Urothelium cell line (cell line): ENCODE measurements at places on chromosomes 6 and 20.

DNA sequence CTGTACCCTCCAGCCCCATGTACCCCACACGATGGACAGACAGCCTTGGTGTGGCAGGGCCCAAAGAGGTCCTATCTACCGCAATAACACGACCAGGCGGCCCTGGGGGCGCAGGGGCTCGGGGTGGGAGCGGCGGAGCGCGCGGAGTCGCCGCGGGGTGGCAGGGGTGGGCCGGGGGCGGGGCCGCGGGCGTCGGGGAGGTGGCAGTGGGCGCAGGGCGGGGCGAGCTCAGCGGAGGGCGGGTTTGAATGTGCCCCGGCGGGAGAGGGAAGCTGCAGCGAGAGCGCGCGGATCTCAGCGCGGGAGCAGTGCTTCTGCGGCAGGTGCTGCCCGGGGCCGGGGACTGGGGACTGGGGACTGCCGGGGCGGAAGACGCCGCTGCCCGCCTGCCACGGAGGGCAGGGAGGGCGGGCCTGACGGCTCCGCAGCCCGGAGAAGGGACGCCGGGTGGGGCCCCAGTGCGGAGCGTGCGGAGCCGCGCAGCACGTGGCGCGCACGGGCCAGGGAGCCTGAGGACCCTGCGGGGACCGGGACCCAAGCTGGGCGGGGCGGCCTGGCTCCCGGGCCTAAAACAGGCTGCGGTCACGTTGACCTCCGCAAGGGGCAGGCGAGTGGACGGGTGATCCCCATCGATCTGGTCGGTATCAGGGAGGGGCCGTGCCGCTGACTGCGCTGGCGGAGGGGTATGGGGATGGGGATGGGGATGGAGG lies at the start of gene SLC29A1:
SLC29A1 (plus strand) TSS at position 277 of the 710 bp plus-strand sequence. CDS start 3,719 bp downstream, outside the sequence.
- peak; percentile 95 for DNase-seq

DNA sequence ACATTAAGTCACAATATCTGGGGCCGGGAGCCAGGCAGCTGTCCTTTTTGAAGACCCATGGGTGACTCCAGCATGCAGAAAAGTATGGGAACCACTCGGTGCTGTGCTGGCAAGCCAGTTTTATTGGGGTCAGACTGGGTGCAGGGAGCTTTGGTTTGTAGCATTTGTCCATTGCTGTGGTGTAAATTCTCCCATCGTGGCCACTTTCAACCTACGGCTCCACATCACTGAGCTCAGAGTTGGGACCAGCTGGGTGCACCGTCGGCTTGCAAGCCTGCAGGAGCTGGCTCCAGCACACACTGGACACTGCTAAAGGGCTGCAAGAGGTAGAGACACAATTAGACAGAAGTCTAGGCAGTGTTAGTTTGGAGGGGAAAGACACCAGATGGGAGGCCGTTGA lies 66.9 kb downstream of the SYNJ2 start:
- DNase-seq: no peak

GRCh38 chr6:44217332-44218143 lies 812 bp downstream of the MYMX start:
- DNase-seq: no peak

DNA sequence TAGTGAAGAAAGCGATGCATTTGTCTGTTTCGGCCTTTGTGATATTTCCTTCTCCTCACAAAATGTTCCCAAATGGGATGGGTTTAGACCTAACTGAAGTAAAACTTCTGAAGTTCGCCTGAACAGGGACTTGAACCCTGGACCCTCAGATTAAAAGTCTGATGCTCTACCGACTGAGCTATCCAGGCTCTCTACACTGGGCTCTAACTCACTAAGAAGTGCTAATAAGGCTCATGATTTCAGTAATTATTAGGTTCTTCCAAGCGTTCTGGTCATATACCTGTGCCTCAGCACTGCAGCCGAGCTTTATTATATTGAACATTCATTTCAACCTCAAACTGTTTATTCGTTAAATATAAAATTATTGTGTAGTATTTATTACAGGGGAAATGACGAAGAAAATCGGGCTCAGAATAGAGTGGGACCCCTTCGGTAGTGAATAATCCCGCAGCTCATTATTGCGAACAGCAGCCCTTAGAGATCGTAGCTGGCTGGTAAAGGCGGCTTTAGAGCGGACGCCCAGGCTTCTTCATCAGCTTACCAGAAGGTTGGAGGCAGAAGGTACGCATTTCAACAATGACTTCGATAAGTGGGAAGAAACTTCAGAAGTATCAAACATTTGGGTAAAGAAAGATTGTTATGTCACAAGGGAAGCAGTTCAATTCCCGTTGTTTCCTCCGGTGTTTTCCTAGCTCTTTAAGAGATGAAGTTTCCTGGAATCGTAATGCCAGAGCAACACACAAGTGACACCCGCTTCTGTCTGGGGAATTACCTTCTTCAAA lies 119.0 kb upstream of the ZNF184 start:
- no peak for DNase-seq

- DNase-seq: no peak
These were observed 112.0 kb upstream of the CDYL start for GRCh38 chr6:4664117-4664626.

- peak; percentile 33 for DNase-seq
These were observed 10.1 kb upstream of the HDAC2 start for GRCh38 chr6:113980937-113981554.

GRCh38 chr6:42459888-42460287 lies 8.2 kb upstream of the TRERF1 start:
- no peak for DNase-seq

GRCh38 chr6:125142618-125143017 lies 11.0 kb upstream of the TPD52L1 start:
- DNase-seq: no peak

DNA sequence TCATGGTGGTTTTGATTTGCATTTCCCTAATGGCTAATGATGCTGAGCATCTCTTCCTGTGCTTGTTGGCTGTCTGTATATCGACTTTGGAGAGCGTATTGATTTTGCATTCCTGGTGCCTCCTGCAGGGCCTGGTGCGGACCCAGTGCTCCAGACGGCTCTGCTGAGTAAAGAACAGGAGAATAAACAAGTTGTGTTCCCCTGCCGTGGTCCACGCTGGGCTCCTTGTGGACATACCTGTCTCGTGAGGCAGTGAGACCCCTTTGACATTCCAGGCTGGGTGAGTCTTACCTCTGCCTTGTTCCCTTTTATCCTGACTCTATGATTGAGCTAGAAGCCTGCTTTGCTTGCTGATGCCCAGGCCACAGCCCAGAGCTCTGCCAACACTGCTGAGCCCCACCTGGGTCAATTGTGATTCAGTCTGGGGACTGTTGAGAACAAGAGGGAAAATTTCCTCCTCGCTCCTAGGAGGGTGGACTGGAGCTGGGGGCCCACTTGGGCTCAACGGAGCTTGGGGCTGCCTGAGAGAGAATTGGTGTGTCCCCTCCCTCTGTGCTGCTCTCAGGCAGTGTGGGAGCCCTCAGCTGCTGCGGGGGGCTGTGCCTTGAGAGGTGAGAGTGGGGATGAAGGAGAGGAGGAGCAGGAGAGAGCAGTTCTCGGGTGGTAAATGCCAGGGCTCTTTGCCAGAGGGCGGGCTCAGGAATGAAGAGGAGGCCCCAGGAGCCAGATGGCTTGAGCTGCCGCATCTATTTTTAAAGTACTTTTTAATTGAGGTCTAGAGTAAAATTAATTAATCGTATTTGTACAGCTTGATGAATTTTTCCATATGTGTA lies 43.7 kb upstream of the PMEPA1 start:
- no peak for DNase-seq

DNA sequence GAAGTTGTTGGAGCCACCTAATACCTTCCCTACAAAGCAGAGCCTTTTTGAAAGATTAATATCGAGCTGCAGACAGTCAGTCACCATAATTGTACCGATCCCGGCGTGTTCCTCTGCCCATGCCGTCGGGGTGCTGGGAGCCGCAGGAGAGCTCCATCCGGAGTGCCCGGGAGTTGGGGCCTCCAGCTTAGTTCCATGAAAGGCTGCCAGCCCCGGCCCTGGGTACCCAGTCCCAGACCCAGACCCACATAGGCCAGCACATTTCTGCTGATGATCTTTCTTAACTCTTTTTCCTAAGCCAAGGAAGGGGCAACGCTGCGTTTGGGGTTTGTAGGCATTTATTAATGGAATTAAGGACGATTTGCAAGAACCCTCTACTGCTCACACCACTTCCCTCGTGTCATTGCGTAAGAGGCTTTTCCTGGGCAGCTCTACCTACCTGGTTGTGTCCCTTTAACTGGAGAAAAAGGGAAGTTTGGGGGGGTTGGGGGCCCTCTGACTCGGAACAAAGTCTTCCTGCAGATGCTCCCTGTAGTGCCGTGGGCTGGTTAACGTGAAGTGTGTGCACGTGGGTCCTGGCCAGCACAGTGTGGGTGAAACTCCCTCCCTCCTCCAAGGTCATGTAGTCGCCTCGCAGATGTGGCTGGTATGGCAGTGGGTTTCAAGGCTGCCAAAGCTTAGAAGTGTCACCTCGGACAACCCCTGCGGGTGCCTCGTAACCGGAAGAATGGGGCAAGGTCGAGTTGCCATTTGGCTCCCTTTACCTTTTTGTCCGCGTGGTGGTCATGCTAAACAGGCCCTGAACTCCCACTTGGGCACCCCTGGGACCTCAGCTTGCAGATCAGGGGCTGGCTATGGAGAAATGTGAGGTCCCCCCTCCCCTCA lies 54.3 kb upstream of the APCDD1L start:
- DNase-seq: no peak

GRCh38 chr6:30542404-30542725 lies 13.9 kb downstream of the GNL1 start:
- no peak for DNase-seq

DNA sequence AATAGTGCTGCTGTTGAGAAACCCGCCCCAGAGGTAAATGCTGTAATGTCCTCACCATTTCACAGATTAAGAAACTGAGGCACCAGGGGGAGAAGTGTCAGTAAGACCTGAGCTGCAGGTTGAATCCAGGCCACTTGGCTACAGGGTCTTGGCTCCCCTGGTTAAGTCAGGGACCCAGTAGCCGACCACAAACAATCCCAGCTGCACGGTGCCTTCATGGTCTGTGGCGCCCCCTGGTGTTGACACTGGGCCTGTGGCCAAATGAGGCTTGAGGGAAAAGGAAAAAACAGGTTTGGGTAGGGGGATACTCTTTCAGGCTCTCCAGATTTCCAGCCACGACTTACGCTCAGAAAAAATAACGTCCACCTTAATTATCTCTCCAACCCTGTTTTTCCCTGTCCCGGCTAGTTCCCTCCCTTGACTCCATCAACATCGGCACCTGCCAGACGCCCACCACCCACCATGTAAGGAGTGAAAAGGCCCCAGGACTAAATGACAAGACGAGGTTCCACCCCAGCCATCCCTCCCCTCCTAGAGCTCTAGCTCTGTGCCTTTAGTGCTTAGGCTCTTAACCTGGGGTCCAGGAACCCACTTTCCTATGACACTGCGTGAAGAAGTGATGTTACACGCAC lies 47.7 kb upstream of the POLR1H start:
- DNase-seq: peak; percentile 26

DNA sequence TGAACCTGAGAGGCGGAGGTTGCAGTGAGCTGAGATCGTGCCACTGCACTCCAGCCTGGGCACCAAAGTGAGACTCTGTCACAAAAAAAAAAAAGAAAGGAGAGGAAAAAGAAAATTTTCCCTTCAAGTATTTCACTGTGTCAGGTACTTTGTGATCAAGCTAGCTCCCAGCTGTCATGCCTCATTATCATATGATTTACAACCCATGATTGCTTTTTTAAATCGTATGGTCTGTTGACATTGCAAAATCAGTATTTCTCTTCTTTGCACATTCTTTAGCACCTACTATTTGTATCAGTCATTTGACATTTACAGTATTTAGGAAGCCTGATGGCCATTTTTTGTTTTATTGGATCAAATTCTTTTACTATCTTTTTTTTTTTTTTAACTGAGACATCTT lies 22.4 kb downstream of the SASH1 start:
- DNase-seq: no peak

GRCh38 chr6:93218096-93218495 lies 201.3 kb downstream of the EPHA7 start:
- DNase-seq: no peak

DNA sequence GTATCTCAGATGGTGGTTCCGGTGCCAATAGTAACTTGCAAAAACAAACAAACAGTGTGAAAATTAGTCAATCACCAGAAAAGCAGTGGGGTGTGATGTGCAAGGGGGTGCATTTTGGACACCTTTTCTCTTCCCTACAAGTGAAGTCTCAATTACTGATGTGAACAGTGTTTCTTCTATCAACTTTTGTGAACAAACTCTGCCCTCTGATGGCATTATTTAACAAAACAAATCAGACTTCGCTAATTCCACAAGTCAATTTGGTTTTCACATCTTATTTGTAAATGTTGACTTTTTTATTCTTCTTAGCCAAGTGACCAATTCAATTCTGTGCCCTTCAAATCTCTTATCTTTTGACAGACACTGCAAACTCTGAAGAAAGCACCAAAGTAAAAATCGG lies 212.2 kb downstream of the UST start:
- DNase-seq: no peak

DNA sequence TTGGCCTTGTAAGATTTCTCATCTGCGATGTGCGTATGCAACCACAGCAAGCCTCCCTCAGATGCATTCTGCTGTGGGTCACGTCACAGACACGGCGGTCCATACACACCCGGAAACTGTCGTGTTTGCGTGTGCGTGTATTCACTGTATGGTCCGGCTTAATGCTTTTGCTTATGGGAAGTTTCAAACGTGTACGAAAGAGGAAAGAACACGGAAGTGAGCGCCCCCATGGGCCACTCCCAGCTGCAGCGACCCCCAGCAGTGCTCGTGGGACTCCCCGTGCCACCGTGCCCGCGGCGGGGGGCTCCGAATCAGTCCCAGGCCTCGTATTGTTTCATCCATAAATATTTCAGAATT lies 10.2 kb downstream of the DLL1 start:
- DNase-seq: no peak

DNA sequence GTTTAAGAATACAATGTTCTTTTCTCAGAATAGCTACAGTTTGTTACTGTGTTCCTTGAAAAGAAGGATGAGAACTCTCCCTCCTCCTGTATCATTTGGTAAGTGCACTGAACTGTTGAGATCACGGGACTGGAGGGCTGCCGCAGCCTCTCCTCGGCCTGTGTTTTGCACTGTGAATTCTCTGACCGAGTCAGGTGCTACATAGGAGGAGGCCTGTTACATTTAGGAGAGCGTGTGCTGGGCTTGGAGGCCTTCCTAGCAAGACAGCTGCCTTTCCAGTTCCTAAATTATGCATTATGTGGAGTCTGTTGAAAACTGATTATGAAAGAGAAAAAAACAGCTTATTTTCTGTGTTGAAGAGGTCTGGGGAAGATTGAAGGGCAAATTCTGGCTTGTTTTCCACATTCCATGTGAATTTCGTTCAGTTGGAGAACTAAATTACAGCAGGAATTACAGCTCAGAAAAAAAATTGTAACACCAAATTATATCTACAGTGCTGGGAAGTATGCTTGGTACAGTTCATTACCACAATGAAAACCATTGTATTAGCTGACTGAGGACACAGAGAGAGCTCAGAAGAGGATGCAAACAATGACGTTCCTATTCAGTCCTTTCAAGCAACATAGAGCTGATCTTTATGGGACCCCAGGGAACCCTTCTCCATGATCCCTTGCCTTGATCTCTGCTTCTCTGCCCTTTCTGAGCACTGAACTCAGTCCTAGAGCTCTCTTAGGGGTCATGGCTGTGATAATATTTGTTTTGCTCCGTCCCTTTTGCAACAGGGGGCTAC lies 2.8 kb downstream of the TMC2 start:
- no peak for DNase-seq
